NCI-H187 treated with DMSO at 0.1 percent for 48 hours (cell line): ENCODE measurements at places on chromosomes 11 and 22.

GRCh38 chr11:107006076-107006833 is 12.0 kb downstream of the GUCY1A2 start:
- DNase-seq = no peak

DNA sequence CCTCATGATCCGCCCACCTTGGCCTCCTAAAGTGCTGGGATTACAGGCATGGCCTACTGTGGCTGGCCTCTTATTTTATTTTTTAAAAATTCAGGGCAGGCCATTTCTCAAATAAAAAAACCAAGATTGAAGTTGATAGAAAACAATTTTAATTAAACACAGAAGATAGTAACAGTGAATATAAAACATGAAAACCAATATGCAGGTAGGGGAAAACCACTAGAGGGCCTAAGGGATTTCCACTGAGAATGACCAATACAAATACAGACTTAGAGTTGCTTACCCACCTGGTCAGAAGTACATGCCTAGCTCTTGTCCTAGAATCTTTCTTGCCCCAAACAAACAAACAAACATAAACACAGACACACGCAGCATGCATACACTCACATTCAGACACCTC is 1.7 kb upstream of the RTCB start:
- no peak for DNase-seq

GRCh38 chr11:119338965-119339588 is 1.6 kb downstream of the C1QTNF5 start:
- DNase-seq = no peak

DNA sequence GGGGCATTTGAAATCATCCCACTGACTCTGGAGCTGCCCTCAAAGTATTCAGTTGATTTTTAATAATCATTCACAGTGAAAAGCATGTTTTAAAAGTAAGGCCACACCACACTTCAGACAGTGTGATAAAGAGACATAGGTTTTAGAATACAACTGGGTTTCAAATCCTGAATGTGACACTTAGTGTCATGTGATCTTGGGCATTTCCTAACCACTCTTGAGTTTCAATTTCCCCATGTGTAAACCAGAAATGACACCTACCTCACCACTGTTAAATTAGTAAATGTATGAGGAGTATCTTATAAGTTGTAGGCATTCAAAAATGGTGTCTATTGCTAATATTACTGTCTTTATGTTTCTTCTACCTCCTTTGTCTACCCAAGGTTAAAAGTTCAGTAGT is 5.4 kb downstream of the TMEM123 start:
- no peak for DNase-seq
